ENCODE measurements at places on chromosomes 7 and 10.

DNA sequence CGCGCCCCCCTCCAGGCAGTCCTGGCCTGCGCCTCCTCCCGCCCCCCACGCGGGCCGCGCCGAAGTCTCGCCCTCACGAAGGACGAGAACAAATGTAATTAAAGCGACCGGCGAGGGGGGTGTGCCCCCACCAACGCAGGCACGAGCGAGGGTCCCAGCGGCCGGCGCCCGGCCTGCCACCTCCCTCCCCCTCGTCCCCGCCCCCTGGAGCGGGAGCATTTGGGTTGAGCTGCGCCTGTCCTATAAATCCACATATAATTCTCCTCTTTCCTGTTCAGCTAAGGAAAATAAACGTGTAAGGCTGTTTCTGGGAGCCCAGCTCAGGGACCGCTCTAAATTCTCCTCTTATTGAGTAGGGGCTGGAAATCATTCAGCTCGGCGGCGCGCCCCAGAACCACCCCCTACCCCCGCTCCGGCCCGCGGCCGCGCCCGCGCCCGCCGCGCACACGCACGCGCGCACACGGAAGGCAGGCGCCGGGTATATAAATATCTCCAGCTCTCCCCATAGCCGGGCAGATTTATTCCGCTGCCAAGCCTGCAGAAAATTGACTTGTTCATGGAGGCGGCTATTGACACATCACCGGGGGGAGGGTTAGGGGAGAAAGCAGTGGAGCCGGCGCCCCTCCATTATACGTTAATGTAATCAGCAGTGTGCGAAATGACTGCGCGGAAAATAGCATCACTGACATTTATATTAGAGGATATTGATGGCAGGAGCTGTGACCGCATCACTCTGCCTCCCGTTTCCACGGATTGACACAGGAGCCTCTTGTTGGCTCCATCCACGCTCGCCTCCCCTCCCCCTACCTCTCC, 61.6 kb upstream of the BTRC start:
- DNase-seq, result no peak

DNA sequence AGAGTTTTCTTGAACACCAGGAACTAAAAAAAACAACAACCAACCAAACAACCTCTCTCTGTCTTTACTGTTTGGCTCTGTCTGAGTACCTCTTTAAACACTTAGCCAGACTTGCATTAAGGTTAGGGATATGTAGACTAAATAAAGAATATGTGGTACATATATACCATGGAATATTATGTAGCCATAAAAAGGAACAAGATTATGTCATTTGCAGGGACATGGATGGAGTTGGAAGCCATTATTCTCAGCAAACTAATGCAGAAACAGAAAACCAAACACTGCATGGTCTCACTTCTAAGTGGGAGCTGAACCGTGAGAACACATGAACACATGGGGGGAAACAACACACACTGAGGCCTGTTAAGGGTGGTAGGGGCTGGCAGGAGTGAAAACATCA, 116.0 kb upstream of the ANTXRL start:
- no peak for DNase-seq

- DNase-seq, result no peak
Observed at GRCh38 chr10:25028711-25029110, 12.3 kb downstream of the THNSL1 start.

GRCh38 chr7:55423891-55424290, 58.8 kb downstream of the LANCL2 start:
- no peak for DNase-seq

GRCh38 chr7:46586406-46586805, 665.3 kb upstream of the IGFBP3 start:
- no peak for DNase-seq
